ENCODE measurements at places on chromosomes 1 and 21. TPM values are rescaled to one million over a fixed set of nuclear protein-coding genes. Genes with fewer than 3 reads are reported as not detected.

- DNase-seq, result no peak
These were observed 136.2 kb downstream of the SLC35F3 start for GRCh38 chr1:234040446-234041317.

DNA sequence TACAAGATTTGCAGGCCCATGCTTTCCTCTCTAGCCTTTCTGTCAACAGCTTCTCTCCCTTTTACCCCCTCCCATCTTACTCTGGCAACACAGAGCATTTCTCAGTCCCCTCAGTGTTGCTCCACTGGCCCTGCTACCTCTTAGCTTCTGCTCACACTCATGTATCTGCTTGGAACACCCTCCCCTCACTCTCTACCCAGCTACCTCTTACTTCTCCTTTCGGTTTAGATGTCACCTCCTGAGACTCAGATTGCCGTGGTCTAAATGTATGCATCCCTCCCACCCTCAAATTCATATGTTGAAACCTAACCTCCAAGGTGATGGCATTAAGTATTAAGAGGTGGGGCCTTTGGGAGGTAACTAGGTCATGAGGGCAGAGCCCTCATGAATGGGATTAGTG is 80.1 kb downstream of the FOXD2 start:
- no peak for DNase-seq

DNA sequence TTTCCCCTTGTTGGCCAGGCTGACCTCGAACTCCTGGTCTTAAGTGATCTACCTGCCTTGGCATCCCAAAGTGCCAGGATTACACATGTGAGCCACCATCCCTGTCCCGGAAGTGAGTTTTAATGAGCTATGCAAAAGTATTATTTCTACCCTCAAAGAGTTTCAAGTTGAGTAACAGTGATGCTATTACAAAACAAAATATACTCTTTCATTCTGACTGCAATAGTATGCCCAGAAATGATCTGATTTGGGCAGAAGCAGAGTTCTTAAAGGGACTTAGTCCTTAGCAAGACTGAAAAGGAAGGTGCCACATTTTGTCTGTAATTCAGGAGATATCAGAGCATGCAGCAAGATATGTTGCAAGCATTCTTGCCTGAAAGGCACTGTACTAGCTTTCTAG is 375.4 kb downstream of the NUF2 start:
- no peak for DNase-seq

GRCh38 chr1:155003766-155004351 is 1.3 kb downstream of the ZBTB7B start:
- DNase-seq, result no peak

DNA sequence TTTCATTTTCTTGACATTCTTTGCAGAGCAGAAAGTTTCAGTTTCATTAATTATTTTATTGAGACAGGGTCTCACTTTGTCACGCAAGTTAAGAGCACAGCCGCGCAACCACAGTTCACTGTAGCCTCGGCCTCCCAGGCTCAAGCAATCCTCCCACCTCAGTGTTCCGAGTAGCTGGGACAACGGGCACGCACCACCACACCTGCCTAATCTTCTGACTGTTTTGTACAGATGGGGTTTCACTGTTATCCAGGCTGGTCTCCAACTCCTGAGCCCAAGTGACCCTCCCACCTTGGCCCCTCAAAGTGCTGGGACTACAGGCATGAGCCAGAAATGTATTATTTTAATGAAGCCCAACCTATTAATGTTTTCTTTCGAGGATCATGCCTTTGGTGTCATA is 3.0 kb upstream of the SPATC1L start:
- no peak for DNase-seq

TLCD4 gene
- 24.4 TPM for total RNA-seq

DNA sequence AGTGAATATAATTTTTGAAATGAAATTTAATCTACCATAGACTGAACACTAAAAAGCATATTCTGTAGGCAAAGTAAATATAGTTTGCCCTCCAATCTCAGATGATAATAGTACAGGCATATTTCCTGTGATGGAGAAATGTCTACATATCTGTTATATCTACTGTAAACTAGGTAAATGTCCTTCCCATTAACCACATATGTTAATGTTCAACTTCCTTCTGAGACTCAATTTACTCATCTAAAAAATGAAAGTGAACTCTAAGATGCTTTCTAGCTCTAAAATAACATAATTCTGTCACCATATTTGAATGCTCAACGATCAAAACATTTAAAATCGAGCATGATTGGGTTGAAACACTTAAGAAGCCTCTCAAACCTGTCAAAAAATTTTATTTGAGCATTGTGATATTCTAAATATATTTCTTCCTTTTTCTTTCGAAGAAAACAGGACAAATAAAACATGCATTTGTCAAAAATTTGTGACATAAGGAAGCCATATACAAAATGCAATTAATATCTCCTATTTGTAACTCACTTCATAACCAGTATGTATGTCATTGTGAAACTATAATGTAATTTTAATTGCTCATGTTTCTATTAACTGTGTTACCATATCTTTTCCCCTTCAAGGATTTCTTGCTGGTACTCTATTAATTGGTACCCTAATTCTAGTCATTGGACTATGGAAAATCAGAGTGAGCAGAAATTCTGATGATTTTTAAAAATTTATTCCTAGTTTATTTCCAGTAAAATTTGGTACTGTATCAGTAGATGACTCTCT is 34.2 kb downstream of the CD55 start:
- no peak for DNase-seq

GRCh38 chr1:201764579-201764978 is 64.4 kb upstream of the IPO9 start:
- DNase-seq, result no peak

RHBDL2 gene
- 5.6 TPM for total RNA-seq

SLC35A3 gene
- total RNA-seq, result 38.3 TPM

GRCh38 chr1:184854496-184855140 is 100.0 kb upstream of the EDEM3 start:
- no peak for DNase-seq

OLIG2 gene
- not detected for total RNA-seq

AIRE gene
- 0.17 TPM for total RNA-seq

DHRS3 gene
- 168 TPM for total RNA-seq

- DNase-seq, result no peak
These were observed 69.1 kb downstream of the SPSB1 start for GRCh38 chr1:9361630-9362260.

DNA sequence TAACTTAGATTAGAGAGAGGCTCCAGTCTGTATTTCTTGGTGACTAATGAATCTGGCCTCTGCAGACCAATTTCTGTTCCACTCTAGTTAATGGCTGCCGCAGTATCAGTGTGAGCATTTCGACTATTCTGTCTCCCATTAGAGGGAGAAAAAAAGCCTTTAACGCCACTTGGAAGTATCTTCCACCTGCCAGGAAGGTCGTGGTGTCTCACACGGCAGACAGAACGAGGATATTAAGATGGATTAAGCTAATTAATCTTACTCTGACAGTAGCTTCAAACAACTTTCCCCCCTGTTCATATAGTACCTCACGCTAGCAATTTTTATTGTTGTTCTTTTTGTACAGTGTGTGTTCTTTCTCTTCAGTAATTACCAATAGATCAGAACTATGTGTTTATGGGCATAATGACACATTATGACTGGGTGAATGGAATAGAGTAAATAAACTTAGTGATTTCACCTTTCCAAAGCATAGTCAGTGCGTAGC is 153.8 kb downstream of the ADGRL2 start:
- no peak for DNase-seq

- DNase-seq, result no peak
These were observed 4.8 kb upstream of the LAPTM5 start for GRCh38 chr1:30762152-30762929.

EYA3 gene
- total RNA-seq, result 19.0 TPM

DNA sequence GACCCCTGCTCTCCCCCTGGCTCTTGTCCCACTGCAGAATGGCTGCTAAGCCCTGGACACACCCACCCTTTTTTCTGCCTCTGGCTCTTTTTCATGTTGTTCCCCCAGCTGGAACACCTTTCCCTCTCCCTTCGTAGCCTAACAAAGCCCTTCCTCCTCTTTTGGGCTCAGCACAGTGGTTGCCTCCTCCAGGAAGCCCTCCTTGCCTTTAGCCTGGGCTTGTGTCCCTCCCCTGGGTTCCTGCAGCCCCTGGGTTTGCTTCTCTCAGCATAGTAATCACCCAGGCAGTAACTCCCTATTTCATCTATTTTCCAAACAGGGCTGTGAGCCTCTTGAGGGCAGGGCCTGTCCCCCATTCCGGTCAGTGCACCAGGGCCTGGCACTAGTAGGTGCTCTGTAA is 19.8 kb upstream of the ACTL8 start:
- DNase-seq, result no peak

DNA sequence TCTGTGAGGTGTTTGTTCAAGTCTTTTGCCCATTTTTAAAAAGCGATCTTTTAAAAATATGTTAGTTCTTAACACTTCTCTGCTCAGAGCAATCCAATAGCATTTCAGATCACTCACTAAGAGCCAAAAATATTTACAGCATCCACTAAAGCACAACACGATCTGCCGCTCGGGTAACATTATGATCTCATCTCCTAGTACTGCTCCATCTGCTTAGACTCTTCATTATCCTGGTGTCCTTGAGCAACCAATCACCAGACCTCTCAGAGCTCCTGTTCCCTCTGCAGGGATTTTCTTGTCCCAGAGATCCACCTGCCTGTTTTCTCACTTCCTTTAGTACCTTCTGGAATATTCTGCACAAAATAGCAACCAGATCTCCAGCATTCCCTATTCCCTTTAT is 235.3 kb upstream of the ESRRG start:
- DNase-seq, result no peak

PDZK1IP1 gene
- 91.1 TPM for total RNA-seq

PGLYRP3 gene
- not detected for total RNA-seq

DNA sequence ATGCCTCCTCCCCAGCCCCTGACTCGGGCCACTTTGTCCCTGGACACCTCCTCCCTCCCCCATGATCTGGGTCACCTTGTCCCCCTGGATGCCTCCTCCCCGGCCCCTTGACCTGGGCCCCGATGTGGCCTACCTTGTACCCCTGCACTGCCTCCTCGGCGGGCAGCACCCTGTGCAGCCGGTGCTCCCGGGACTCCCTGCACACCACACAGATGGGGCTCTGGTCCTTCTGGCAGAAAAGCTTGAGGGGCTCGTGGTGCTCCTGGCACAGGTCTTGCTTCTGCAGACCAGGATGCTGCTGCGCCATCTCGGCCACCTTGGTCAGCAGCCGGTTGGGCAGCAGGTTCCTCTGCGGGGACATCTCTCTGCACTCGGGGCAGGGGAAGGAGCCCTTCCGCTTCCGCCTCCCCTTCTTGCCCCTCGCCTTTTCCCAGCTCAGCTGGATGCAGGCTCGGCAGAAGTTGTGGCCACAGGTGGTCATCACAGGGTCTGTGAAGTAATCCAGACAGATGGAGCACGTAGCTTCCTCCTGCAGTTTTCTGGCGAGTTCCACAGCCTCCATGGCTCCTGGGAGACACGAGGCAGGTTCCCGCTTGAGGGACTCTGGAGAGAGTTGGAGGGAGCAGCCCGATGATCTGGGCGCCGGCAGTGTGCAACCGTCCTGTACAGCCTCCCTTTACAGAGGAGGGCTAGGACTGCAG is 2.0 kb downstream of the TRIM17 start:
- no peak for DNase-seq

DNA sequence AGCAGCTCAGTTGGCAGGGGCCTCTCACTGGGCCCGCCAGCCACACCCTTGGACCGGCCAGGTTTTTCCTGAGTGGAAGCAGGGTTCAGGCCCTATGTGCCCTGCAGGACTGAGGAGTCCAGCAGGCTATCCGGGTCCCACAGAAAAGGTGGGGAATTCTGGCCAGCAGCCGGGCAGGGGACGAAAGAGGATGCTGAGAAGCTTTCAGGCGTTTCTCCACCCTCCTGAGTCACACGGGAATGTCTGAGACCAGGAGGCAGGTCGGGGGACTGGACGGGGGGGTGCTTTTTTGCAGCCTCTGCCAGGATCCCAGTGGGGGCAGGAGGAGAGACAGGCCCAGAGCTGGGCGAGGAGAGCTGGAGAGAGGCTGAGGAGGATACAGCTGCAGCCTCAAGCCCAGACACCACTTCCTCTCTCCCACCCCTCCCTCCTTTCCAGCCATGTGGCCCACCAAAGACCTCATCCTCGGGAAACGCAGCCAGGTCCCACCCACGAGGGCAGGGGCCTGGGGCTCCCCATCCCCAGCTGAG is 105.4 kb downstream of the SPSB1 start:
- DNase-seq, result no peak

DNA sequence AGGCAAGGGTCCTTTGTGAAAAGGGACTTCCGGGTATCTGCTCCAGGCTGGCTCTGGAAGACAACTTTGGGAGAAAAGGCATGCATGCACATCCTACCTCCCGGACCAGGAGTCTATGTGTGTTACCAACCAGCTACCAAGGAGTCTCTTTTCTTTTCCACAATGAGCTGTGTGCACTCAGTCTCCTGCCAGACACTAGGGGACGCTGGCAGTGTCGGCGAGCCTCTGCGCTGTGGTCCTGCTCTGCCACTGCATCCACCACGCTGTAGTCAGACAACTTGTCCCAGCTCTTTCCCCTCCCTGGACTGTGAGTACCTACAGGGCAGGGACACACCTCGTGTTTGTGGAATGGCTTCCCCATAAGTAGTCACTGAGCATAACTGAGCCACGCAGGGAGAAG is 5.1 kb upstream of the SSR2 start:
- no peak for DNase-seq

DNA sequence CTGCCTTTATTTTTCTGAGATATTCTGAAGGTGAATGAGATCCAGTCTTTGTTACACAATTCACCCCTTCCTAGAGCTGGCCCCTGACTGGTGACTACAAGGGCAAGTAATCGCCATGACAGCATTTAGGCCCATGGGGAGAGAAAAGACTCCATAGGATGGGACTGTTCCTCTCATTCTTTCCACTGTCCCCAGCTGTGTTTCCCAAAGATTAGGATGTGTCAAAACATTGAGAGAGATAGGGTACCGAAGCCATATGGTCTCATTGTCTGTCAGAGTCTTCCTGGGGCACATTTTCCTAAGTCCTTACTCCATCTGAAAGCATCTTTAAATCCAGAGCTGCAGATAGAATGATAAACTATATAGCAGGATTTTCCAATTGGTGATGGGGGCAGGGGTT is 423.5 kb downstream of the OMA1 start:
- no peak for DNase-seq

DNA sequence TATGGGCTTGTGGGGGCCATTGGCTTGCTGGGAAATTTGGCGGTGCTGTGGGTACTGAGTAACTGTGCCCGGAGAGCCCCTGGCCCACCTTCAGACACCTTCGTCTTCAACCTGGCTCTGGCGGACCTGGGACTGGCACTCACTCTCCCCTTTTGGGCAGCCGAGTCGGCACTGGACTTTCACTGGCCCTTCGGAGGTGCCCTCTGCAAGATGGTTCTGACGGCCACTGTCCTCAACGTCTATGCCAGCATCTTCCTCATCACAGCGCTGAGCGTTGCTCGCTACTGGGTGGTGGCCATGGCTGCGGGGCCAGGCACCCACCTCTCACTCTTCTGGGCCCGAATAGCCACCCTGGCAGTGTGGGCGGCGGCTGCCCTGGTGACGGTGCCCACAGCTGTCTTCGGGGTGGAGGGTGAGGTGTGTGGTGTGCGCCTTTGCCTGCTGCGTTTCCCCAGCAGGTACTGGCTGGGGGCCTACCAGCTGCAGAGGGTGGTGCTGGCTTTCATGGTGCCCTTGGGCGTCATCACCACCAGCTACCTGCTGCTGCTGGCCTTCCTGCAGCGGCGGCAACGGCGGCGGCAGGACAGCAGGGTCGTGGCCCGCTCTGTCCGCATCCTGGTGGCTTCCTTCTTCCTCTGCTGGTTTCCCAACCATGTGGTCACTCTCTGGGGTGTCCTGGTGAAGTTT is 550 bp downstream of the RXFP4 start:
- DNase-seq, result no peak
